Osteoblast (primary cell): ENCODE measurements at places on chromosomes 5 and 9.

DNA sequence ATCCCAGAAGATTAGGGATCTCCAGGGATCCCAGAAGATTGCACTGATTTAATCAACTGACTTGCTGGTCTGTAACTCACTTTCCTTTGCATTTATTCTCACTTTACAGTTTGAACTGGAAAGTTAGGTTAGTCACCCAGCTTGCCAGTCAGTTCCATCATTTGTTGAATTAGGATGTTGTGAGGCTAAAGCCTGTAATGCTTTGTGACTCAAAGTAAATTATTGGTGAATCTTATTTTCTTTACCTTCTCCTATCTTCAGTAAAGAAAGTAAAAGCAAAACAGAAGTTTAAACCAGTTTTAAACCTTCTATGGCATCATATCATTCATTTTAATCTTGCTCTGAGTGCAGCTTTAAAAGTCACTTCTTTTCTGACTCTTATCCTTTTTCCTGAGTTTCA is 85.8 kb downstream of the SLC44A1 start:
- peak; percentile 81 for DNase-seq

GRCh38 chr9:31916591-31917241 is 467.7 kb upstream of the ACO1 start:
- no peak for DNase-seq

GRCh38 chr5:56951946-56952691 is at the start of gene MIER3:
Gene MIER3 (minus strand): TSS chr5:56952123. CDS start chr5:56952102, 21 bp downstream.
- DNase-seq = peak; percentile 99

DNA sequence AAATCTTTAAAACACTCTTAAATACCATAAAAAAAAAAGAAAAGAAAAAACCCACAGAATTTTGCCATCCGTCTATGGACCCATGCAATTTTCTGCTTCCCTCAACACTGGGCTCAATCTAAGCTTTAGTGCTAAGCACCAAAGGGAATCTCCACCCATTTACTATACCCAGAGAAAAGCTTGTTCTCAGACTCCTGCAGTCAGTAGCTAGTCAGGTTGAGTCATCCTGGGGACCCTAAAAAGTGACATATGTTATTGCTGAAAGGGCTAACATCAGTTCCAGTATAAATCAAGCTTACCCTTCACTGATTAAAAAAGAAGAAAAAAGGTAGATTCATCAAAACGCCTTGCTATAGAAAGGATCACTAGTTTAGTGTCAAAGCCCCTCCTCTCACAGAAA is 177.6 kb downstream of the MUSK start:
- no peak for DNase-seq

- no peak for DNase-seq
These were observed 271.1 kb downstream of the NDUFS4 start for GRCh38 chr5:53831496-53831895.

GRCh38 chr5:59126016-59126707 is 543.3 kb downstream of the RAB3C start:
- no peak for DNase-seq

GRCh38 chr9:31302620-31303418 is 1081.6 kb upstream of the ACO1 start:
- DNase-seq = no peak

DNA sequence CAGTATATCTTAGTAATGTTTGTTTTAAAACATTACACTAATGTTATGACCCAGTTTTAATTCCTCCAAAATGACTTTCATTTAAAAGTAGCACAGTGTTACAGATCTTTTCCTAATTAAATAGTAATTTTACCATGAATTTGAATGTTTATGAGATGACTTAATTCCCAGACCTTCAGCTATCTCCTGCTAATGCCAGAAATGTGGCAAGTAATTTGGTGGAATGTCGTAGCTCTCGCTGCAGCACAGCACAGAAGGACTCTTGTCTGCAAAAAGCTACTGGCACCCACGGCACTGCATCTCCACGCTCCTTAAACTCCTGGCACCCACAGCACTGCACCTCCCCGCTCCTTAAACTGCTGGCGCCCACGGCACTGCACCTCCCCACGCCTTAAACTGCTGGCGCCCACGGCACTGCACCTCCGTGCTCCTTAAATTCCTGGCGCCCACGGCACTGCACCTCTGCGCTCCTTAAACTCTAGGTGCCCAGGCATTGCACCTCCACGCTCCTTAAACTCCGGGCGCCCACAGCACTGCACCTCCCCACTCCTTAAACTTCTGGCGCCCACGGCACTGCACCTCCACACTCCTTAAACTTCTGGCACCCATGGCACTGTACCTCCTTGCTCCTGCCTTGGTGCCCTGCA is 163.1 kb downstream of the CDK5RAP2 start:
- DNase-seq = no peak

DNA sequence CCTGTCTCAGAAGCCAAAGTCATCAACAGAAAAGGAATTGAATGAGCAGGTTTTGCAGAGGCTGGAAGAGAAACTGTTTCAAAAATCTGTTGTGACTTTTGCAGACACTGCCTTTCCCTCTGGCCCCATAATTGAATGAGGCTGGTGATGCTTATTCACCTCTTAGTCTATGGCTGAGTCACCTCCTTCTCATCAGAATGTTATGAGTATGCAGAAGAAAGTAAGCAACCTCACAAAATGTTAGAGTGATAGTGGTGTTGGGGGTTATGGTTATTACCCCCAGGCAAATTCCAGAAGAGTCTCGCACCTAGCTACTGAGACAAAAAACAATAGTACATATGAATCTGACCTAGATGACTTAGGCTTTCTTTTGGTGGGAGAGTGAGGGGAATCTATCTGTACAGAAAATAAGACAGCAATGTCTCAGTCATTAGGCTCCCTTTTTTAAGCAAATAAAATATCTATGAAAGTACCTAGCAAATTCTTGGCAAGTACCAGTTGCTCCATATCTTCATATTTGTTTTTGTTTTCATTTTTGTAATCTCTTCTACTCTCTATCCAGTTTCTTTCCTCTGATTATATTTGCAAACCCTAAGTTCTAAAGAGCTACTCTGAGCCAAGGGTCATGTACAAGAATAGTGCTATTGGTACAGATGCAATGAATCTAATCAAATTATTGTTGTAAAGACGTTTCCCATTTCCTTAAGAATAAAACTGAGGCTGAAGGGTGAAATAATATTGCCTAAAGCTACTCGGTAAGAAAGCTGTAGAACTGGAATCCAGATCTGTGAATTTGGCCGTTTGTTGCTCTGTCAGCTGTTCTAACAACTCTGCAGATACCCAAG is 498.1 kb upstream of the TNC start:
- DNase-seq = peak; percentile 89

DNA sequence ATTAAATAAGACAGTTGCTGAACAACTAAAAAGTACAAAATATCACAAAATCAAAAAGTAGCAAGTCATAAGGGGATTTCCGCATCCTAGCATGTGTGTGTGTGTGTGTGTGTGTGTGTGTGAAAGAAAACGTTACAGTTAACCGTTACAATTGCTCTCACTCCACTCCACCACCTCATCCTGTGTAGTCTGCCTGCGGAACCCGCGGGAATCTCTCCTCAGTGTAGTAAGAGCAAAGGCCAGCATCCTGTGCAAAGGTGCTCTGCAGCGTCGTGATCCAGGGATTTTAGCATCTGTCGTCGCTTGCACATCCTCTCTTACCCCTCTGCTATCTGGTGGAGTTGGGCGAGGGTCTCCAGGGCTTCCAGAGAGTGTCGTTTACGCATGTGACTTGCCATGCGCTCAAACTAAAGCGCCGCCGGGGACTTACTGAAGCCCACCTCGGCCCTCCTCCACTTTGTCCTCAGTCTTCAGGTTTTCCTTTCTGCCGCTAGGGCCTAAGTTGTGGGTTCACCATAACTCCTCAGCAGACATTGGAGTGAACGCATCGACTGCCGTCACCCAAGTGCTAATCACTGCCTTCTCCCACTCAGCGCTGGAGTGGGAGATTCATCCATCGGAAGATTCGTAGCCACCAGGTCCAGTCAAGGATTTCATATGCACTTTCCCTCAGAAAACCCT is 3.9 kb downstream of the CDKN2B start:
- no peak for DNase-seq

GRCh38 chr9:122107291-122107805 is 14.2 kb upstream of the TTLL11 start:
- DNase-seq = peak; percentile 70

DNA sequence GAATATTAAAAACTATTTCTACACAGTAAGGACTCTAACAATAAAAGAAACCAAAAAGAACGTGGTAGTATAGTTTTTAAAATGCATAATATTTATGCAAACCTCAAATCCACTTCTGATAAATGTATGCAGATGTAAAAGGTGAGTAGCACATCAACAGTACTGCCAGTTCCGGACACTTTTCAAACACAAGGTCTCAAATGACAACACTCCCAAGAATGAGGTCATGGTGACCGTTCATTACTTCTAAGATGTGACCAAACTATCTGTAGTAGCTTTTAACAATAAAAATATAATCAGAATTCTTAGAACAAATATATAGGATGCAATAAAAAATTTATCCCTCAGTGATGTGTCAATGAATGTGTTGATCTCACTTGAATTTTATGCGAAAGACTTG is 238.7 kb upstream of the NREP start:
- no peak for DNase-seq

DNA sequence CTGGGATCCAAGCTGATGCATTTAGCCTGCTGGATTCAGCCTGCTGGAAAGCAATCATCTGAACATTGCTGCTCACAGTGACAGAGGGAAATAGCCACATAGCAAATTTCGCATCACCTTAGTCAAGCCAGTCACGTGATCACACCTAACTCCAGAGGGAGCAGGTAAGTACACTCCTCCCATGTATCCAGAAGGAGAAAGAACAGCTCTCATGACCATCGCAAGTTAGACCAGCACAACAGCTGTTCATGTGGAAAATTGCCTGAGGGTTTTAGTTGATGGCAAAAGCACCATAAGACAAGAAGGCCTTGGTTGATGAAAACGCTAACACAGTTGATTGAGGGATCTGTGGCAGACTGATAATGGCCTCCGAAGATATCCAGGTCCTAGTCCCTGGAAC is 34.2 kb upstream of the MYO10 start:
- no peak for DNase-seq

DNA sequence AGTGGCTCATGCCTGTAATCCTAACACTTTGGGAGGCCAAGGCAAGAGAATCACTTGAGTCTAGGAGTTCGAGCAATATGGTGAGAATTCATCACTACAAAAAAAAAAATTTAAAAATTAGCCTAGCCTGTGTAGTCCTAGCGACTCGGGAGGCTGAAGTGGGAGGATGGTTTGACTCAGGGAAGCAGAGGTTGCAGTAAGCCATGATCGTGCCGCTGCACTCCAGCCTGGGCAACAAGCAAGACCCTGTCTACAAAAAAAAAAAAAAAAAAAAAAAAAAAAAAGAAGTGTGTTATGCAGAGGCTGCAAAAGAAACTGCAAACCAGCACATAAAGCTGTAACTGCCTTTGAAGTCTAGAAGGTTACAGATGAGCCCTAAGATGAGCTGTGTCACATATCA is 116.9 kb upstream of the SLC1A3 start:
- DNase-seq = no peak

GRCh38 chr9:86057491-86057890 is 41.9 kb downstream of the GOLM1 start:
- no peak for DNase-seq

DNA sequence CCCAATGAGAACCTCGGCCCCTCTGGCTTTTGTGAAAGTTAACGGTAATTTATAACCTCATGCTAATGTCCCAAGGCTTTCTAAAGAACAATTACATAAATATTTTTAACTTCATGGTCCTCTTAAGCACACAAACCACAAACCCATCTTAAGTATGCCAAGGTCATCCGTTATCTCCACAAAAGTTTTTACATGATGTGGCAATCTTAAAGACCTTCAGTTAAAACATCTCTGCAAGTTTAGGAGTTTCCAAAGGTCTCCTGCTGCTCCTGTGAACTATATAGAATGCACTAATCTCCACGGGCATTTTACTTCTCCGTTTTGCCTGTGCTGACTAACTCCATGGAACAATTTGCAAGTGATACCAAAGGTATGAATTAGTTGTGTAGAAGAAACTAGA is 228.2 kb downstream of the TLE1 start:
- DNase-seq = no peak

- peak; percentile 29 for DNase-seq
These were observed 112.6 kb upstream of the CPEB4 start for GRCh38 chr5:173775261-173776197.

DNA sequence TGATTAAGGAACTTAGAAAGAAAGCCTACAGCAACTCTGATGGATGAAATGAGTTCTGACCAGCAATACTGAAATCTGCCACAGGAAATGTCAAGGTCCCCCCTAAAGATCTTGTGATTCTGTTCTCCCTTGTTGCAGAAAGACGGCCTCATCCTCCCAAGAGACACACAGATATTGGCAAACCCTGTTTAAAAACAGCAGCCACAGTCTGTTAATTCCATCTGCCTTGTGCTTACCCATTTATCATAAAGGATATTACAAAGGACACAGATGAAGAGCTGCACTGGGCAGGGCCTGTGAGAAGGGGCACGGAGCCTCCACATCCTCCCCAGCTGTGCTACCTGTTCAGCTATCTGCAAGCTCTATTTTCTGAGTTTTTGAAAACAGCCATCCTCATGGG is 15.2 kb downstream of the RAPGEF1 start:
- no peak for DNase-seq

DNA sequence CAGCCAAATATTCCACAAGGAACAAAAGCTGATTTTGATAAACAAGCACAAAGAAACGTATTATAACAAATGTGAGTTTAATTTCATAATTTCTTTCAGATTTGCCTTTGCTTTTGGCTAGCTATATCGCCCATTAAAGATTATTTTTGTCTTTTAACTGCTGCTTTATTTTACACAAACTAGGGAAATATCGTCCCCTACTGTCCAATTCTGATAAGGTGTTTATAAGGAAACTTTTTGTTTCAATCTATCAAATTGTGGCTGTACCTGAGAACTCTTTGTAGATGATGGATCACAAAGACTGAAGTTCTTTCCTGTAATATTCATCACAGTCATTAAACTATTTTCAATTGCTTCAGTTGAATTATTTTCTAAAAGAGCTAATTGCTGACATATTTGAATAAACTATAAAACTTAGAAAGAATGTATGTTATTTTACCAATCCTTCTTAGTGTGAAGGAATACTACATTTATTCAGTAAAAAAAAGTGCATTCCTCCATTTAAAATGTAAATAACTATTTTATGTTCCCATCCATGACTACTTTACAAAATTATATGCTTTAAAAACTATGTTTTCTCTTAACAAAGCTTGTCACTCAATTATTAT is 431.3 kb upstream of the ITGA1 start:
- no peak for DNase-seq

DNA sequence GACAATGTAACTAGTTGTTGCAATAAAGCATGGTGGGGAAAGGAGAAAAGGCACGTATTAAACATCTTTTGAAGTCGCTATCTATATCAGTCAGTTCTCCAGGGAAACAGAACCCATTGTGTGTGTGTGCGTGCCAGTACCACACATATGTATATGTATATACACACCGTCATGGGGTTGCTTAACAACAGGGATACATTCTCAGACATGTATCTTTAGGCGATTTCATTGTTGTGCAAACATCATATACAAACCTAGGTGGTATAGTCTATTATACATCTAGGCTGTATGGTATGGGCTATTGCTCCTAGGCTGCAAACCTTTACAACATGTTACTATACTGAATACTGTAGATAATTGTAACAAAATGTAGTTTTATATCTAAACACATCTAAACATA is 2.3 kb downstream of the CDKN2B-AS1 start:
- DNase-seq = no peak
